Activated CD4-positive, alpha-beta T cell treated with anti-CD3 and anti-CD28 coated beads, Interleukin-2, Interleukin-6, amounts not matched to agents 100 ng/mL and 50 ng/mL, durations not matched to agents 16 hours and 8 hours (primary cell): ENCODE measurements at places on chromosomes 1 and 21.

DNA sequence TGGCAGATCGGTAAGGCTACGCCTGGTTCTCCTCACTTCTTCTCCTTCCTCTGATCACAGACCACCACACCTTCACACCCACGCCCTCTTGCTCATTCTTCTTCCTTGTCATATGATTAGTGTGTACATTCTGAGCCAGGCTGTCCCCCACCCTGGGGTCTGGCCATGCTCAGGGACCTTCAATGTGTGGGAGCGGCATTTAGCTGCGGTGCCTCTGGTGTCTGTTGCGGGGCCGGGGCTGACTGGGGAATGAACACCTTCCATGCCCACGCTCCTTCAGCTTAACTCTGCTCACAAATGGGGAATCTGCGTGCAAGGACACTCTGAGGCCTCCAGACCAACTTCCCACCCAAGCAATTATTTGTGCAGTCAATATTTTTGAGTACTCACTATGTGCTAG is 29.4 kb downstream of the QSOX1 start:
- DNase-seq = no peak

- DNase-seq = no peak
Measured at GRCh38 chr1:151512801-151513625, 1.8 kb downstream of the CGN start.

DNA sequence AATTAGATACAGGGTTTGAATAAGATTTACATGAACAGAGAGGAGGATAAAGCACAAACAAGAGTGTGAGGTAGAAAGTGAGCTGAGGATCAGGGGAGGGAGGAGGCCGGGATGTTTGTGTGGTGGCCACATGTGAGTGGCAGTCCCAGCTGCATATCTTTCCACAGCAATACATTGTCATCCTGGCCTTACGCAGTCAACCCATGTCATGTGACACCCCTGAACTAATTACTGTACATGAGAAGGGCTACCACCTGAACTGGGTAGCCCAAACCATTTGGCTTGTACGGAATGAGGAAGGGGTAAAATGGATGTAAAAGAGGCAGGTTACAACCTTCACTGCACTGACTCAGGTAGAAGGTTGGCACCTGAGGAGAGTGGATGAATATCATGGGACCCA is 4.2 kb downstream of the SLAMF7 start:
- peak; percentile 48 for DNase-seq

DNA sequence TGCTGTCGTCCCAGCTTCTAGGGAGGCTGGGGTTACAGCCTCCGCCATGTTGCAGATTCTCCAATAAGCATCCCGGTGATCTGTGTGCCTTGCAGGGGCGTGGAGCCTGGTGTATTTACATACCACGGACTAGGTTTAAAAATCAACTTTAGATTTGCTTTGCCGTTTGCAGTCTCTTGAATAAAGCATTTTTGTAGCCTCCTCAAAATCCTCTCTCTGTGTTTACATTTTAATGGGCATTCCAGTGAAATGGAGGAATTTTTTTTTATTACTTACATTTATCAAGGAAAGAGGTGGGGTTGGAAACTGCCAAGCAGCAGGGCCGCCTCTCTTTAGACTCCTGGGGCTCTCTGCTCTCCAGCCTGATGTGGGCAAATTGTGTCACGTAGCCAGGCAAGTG is 437.5 kb upstream of the VAMP3 start:
- DNase-seq = no peak

DNA sequence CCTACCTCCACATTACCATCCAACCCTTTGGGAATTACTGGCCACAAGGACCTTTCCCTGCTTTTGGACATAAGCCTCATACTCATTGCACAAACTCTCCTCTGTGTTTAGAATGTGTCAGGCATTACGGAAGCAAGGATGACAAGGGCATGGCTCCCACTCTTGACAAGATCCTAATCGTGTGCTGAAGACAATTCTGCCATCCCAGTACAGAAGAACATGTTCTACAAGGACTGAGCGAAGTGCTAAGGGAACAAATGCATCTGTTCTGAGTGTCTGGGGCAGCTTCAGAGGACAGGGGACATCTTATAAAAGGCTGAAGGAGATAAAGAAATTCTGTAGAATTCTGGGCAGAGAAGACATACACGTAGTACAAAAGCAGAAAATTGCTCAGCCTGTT is 378.5 kb upstream of the CAMK1G start:
- no peak for DNase-seq

GRCh38 chr1:193115629-193116227 is 6.1 kb upstream of the CDC73 start:
- DNase-seq = no peak
